ENCODE measurements at places on chromosomes 12 and 14. TPM values are rescaled to one million over a fixed set of nuclear protein-coding genes. Genes with fewer than 3 reads are reported as not detected.

The DICER1 gene
- total RNA-seq = 32.8 TPM

The LYZ gene
- not detected for total RNA-seq

DNA sequence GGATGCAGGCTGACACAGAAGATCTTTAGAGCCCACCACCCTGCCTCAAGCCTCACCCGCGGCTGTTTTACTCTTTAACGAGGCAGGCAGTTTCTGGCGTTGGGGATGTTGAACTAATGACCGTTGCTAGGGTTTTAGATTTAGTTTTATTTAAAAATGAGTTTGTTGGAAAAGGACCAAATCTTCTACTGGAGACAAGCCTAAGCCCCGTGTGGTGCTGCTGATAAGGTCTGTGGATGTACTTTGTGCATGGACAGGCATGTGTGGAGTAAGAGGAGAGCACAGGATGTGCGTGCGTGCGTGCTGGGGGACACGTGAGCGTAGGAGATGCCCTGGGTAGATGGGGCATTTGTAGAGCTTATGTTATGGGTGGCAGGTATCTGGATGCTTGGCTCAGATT is 5.7 kb downstream of the NTF3 start:
- no peak for DNase-seq

DNA sequence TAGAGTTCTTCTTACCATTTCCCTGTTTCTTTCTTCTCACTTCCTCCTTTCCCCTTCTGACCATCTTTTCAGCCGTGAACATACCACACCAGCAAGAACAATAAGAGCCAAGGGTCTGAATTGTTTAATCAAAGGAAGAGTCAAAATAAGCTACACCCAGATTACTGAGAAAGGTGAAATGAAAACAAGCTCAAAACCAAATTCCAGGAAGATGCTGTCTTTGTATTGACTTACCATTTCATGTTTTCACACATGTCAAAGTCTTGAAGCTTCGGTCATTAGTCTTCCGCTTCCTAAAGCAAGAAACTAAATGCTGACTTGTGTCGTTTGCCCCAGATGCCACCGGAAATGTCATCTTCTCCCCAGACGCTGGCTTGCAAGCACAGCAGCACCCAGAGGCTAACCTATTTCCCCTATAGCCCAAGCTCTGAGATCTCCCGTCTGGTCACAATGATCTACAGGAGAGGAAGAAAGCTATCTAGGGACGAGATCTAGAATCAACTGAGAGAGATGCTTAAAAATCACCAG is 136.5 kb upstream of the AMIGO2 start:
- no peak for DNase-seq

- no peak for DNase-seq
Measured at GRCh38 chr12:64042911-64043310, 179.2 kb downstream of the KICS2 start.

DNA sequence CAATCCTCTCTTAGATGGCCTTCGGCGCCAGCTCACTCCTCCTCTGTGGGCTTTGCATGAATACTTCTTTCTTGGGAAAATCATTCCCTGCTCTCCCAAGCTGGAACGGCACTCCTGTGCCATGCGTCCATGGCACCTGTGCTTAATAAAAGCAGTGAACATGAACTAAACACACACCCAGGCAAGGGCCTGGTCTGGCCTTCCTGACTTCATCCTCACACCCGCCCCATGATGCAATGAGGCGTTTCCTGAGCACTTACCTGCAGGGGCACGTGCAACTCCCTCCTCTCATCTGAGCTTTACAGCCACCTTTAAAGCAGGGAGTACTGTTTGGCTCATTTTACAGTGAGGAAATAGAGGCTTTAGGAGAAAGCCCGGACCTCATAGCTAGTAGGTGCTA is 219.8 kb downstream of the SLC41A2 start:
- DNase-seq = no peak

DNA sequence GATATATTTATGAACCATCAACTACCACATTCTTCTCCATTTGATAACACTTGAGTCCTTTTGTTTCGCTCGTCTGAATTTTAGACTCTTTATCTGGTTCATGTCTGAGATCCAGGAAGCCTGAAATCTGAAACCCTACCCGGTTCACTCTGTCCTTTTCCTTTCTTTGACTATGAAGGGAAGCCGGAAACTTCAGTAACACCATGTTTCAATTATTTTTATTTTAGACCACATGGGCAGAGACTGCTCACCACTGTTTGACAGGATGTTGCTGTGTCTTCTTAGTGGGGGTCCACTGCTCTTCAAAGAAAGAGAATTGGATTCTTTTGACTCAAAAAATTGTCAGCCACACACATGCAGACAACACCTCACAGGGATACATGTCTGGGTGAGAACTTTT is 331.9 kb upstream of the FLRT2 start:
- DNase-seq = no peak

DNA sequence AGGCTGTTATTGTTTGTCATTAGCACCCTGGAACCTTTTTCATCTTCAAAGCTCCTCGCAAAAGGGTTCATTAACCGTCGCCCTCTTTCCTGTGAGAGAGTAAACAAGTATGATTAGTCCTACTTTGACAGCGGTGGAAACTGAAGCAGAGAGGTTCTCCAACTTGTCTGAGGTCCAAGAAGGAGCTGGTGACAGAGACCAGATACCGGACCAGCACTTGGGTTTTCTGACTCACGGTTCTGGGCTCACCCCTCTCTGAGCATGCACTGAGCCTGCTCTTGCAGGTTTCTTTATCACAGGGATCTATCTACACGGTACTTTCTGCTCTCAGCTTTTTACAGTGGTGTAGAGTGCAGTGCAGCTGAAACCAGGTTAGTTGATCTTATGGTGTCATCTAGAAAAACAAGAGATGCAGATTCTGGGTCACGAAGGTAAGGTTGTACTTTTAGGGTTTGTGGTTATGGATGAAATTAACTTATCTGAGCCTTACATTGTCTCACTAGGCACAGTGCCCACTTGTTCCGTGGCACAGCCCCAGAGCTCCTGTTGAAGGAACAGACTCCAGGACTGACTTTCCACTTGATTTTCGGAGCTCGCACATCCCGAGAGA is 62.1 kb downstream of the PPP2R5C start:
- no peak for DNase-seq

DNA sequence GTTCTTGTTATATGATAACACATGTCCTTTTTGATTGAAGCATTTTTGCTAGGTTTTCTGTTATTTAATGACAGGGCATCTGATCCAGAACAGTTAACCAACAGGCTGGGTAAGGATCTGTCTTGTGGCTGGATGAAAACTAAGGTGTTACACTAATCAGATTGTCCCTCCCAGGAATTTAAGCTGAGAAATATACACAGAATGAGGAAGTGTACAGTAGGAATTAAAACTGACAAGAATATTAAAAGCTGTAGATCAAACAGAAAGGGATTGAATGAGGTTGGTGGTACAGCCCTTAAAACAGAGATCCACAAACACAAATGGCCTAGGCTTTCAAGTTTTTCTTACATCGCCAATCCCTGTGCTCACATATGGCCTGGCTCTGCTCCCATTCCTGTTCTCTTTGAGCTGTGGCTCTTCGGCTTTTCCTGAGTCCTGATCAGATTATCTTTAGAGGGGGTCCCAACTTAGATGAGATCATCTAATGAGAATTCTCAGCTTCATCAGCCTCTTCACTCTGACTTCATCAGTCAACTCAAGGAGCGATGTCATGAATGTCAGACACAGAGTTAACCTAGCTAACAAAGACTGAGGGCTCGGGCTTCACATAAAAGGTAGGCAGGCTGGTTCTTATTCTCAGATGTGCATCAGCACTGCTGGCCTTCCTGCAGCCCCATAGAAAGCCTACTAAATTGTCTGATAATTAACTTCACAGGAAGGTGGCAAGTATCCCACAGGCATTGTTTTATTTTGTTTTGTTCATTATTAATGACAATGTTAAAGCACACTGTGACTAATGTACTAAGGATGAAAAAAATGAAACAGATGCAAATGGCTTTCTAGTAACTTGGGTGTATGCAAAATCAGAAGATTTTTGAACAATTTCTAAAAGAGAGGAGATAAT is 11.4 kb downstream of the PYGL start:
- no peak for DNase-seq
